ENCODE measurements at places on chromosomes 12 and 14. TPM values are rescaled to one million over a fixed set of nuclear protein-coding genes. Genes with fewer than 3 reads are reported as not detected.

IFNG-AS1 gene
- total RNA-seq = not detected

IL23A gene
- 31.0 TPM for total RNA-seq

MIP gene
- total RNA-seq = not detected

JPH4 gene
- total RNA-seq = 0.09 TPM

KLRG1 gene
- total RNA-seq = 0.85 TPM
